Activated CD4-positive, alpha-beta T cell treated with anti-CD3 and anti-CD28 coated beads, Interleukin-2, amount 10 ng/mL, durations not matched to agents 24 days and 14 days (primary cell): ENCODE measurements at places on chromosomes 3 and 15. TPM values are rescaled to one million over a fixed set of nuclear protein-coding genes. Genes with fewer than 3 reads are reported as not detected.

DNA sequence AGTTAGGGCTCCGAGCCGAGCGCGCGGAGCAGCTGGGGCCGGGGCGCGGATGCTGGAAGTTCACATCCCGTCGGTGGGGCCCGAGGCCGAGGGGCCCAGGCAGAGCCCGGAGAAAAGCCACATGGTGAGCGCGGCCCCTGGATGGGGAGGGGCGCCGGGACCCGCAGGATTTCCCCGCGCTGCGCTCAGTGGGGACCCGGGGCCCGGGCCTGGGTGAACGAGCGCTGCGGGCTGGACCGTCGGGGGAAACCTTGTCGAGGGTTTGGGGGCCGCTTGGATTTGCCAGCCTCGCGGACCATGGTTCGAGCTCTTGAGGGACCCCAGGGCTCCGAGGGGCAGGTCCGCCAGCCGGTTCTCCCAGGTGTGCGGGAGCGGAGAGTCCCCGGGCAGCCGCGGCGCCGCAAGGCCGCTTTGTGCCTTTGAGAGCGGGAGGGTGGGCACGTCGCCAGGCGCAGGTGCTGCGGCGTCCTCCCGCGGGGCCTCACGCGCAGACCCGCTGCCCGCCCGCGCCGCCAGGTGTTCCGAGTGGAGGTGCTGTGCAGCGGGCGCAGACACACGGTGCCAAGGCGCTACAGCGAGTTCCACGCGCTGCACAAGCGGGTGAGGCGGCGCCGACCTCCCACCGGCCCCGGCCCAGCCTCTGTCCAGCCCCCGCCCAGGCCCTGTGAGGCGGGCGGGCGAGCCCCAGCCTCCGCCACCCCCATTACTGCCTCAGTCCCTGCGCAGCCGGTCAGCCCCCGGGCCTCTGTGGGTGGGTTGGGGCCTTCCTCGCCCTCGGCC, at the start of gene SNX22:
Gene SNX22, plus strand, starts transcription at position 5 of the 780 bp plus-strand sequence. Its CDS starts 45 bp downstream, at position 50.
- peak within 1 kb of the TSS; percentile 83 for H3K4me3 ChIP-seq
- H3K4me1 ChIP-seq = peaks cover 23% of the 10 kb centered on the region
- DNase-seq = peak; percentile 78
- peaks cover 17% of the 10 kb centered on the region for H3K36me3 ChIP-seq
- no peak within 1 kb of the TSS for H3K27ac ChIP-seq

DNA sequence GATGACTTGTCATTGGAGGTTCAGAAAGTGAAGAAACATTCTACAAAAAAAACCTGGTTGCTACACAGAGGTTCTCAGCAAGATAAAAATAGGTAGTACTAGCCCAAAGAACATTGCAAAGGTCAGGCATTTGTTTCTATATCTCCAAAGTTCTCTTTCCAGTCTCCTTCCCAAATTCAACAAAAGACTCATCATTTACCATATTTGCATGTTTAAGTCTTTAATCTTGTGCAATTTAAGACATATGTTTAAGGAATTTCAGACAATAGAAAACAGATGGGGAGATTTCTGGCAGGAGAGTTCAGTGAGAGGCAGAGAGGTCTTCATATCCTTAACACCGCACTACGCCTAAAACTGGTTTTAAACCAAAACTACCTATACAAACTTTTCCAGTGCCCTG, 173.8 kb upstream of the THBS1 start:
- H3K27me3 ChIP-seq = peaks cover 29% of the 10 kb centered on the region
- H3K4me3 ChIP-seq = no peak overlapping the region
- no peak overlapping the region for H3K27ac ChIP-seq

DNA sequence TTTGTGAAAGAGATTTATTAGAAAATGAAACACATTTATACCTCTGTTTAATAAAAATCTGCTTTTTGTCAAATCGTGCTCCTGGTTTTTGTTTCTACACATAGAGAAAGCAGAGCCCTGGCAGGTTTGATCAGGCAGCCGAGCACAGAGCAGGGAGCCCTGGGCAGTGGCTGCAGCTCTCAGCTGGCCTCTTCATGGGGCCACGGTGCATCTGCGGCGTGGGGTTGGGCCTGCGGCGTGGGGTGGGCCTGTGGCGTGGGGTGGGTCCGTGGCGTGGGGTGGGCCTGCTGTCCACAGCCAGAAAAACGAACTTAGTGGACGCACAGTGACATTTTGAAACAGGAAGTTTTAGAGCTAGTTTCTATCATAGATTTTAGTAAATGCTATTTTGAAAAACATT, 10.6 kb downstream of the GOLGA6L2 start:
- no peak overlapping the region for H3K27ac ChIP-seq
- DNase-seq = peak; percentile 9
- no peak overlapping the region for H3K4me3 ChIP-seq
- no peaks in the 10 kb centered on the region for H3K4me1 ChIP-seq
- H3K27me3 ChIP-seq = no peaks in the 10 kb centered on the region

GRCh38 chr15:93126599-93126998, 37.6 kb upstream of the RGMA start:
- H3K27ac ChIP-seq = no peak overlapping the region
- H3K27me3 ChIP-seq = no peaks in the 10 kb centered on the region
- H3K4me3 ChIP-seq = no peak overlapping the region
- no peaks in the 10 kb centered on the region for H3K4me1 ChIP-seq
- DNase-seq = no peak

DNA sequence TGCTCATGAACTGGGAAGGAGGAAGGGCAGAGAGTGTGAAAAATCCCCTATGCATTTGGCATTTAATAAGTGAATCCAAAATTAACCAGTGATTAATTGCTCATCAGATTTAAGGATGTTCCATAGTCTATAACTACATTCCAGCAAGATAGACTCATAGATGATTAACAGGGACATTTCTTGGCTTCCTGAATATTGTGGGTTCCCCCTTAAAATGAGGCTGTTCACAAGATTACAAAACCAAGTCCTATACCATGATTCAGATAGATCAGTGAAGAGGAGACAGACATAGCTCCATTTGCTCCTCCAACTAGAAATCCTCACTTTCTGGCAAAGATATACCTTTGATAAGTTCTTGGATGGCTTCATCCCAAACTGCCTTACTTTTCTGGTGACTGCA, 15.4 kb downstream of the RASGRP1 start:
- peaks cover 67% of the 10 kb centered on the region for H3K36me3 ChIP-seq
- H3K4me1 ChIP-seq = peaks cover 72% of the 10 kb centered on the region
- peak overlapping the region; percentile 83 for H3K27ac ChIP-seq
- no peak overlapping the region for H3K4me3 ChIP-seq
- no peaks in the 10 kb centered on the region for H3K27me3 ChIP-seq

The COL6A5 gene
- not detected in 2 replicates for total RNA-seq

The PCOLCE2 gene
- total RNA-seq = 0.28 and 0.33 TPM in 2 replicates

The ACAN gene
- not detected in 2 replicates for total RNA-seq

The HYPK gene
- 20.3 and 33.8 TPM in 2 replicates for total RNA-seq
